GM04503 (cell line): ENCODE measurements at places on chromosomes 2 and 18.
A peak's percentile ranks its signal among the peaks of the same experiment; 100 is the strongest.

DNA sequence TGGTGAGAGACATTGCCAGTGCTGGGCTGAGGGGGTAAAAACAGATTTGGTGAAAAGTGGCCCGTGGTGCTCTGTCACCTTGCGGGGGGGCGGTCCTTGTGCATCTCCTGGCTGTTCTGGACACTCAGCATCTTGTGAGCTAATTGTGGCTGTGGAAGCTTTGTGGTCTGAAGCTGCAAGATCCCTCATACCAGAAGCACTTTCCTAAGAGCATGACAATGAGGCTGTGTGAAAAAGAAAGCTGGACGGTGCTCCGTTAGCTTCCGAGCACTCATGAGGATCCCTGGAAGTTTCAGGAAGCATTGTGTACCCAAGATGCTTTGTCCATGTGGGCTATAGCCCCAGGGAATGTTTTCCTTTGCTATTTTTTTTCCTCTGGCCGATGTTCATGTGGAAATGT, 74.5 kb downstream of the CABLES1 start:
- DNase-seq, result no peak

- no peak for DNase-seq
These were observed 91.4 kb downstream of the MAPK4 start for GRCh38 chr18:50651334-50651733.

DNA sequence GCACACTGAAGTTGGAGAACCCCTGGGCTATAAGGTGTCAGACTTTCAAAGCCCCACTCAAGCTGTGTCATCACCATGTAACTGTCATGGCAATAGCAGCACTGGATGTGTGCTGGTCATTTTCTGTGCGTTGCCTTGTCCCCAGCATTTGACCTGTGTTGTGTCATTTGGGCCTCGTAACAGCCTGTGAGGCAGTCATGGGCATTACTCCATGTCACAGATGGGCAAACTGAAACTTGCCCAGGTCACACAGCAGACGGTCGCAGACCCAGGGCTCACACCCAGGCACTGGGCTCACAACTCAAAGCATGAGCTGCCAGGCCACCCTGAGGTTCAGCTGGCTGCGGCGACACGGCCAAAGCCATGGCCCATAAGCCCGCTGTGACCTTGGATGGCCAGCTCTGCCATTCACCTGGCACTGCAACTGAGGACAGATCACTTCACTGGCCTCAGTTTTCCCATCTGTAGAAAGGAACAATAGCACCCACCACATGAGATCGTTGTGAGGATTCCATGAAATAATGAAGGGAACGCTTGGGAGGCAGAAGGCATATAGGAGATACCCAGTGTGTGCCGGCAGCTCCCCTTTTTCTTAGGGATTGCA, 36.7 kb downstream of the INHBB start:
- DNase-seq, result no peak

DNA sequence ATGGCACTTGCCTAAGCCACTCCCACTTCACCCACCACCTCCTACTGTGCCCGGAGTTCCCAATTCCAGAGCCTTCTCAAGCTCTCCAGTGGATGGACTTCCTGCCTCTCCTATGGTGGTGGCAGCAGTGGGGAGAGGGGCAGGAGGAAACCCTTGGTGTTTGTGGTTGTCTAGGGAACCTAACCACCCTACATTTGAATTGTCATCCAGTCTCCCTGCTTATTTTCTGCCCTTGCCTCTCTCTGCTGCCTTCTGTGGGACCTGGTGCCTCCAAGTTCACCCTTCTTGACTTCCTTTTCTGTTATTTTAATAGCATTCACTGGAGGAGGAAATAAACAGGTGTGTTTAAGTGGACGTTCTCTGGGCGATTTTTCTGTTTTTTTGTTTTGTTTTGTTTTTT, 50.0 kb upstream of the HPCAL1 start:
- DNase-seq, result no peak

GRCh38 chr2:88852753-88853402, 161.4 kb downstream of the RPIA start:
- no peak for DNase-seq

DNA sequence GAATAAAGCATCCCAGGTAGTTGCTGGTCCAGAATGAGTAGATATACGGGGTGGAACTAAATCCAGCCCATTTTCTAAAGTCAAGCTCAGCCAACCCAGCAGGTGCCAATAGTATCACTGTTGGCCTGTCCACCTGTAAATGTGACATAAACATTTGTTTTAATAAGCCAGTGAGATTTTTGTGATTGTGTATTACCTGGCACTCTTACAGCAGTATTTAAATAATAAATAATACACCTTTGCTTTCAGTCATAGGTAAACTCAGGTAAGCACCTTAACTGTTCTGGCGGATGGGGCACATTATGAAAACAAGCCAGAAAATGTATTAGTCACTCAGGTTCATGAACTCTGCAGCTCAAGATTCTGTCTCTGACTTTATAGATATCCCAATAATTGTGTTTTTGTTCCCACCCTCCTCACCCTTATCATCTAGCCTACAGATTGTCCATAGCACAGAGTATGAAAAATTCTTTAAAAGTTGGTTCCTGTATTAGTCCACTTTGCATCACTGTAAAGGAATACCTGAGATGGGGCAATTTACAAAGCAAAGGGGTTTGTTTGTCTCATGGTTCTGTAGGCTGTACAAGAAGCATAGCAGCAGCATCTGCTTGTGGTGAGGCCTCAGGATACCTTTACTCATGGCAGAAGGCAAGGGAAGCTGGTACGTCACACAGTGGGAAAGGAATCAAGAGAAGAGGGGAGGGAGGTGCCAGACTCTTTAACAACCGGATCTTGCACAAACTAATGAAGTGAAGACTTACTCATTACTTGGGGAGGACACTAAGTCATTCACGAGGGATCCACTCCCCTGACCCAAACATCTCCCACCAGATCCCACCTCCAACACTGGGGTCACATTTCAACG, 73.0 kb upstream of the CYRIA start:
- no peak for DNase-seq

DNA sequence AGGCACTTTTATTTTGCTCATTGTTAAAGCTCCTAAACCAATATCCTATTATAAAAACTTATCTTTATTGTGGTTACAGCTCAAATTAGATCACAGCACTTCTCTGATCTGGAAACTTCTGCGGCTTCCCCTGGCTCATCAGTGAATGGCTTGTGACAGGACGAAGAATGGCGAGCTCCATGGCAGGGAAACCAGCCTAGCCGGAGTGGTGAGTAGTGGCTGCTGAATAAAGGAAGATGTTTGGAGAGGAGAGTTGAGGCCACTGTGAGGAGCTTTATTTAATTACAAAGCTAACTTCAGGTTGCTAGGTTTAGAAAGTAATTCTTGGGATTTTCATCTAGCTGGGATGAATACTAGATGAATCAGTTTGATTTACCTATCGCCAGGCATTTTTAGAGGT, 213.5 kb downstream of the CYRIA start:
- DNase-seq, result no peak

DNA sequence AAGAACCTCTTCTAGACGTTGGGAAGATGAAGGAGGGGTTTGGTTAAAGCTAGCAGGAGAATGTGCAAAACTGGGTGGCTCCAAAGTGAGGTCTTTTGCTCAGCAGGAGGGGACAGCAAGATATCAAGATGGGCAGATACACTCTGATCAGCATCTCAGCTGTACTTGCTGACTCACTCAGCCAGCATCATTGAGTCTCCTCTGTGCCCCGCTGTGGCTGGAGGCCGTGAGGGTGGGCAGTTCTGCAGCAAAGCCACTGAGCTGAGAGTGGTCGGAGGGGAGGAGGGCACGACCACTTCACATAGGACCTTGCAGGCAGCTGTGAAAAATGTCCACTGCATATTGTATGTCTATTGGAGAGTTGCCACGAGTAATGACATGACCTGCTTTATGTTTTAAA, 152.0 kb downstream of the CAPN13 start:
- no peak for DNase-seq

GRCh38 chr2:127985026-127985734, 42.7 kb downstream of the SAP130 start:
- no peak for DNase-seq

- no peak for DNase-seq
These were observed 113.0 kb downstream of the TGFA start for GRCh38 chr2:70440621-70441020.

DNA sequence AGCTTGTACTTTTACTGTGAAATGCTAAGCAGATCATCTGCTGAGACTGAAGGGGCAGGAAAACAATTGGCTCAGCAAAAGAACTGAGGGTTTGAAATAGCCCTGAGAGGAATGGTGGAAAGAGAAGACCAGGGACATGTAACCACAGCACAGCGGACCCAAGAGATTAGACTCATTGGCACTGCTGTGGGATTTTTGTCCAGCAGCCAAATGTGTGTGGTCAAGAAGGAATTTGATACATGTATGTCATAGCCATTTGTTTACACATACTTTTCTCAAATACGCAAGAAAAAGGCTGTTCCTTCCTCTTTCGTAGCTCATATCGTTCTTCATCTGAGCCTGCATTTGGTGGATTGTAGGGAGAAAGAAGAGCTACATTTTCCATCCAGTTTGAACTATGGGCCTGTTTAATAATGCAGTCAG, 73.8 kb downstream of the TRABD2A start:
- DNase-seq, result peak; percentile 96

DNA sequence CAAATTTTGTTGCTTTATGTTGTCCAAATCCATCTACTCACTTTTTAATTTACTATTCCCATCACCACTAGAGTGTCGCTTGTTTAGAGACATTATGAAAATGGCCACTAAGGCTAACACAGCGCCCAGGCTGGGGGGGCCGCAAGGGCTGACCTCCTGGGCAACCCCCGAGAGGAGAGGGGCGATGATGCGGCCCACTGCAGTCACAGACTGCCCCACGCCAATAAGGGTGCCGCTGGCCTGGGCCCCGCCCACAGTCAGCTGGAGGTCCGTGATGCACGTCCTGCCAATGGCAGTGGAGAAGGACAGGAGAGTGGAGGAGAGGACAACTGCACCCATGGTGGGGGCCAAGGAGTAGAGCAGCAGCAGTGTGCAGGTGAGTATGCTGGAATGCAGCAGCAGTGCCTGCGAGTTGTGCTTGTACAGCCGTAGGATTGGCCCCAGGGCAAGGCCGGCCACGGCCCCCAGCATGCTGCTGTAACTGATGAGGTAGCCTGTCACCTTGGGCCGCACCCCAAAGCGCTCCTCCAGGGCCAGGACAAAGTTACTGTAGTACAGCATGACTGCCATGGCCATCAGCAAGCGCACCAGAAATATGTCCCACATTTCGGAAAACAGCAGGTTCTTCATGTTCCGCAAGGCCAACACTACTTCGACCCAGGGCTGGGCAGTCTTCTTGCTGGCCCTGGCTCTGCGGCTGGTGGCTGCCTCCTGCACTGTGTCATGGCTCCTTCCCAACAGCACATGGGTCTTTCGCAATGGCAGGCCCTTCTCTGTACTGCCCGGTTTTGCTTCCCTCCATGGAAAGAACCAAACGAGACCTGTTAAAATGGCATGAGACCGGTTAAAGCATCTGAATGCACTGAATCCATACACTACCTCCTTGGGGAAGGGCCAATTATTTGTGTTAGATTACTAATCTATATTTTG, 43.2 kb upstream of the TMEM182 start:
- DNase-seq, result no peak

DNA sequence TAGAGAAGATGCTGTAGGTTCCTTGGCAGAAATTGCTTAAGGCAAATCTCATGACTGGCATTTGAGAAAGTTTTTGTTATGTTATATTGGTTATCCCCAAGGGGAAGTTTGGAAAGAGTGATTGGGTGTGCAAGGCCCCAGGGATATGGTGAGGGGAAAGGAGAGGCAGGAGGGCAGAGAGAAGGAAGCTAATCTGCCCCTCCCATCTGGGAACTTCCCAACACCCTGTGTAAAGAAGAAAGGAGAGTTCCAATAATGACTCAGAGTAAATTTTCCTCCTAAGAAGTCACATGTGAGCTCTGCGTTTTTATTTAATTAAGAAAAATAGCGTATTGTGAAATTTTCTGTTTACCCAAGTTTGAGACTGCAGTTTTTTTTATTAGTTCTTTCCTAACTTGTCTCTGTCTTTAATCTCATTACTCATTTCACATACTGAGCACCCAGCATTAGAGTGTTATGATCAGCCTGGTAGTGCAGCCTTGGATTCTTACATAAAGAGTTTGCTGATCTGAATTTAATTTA, 3.1 kb upstream of the KYNU start:
- DNase-seq, result peak; percentile 69

- DNase-seq, result no peak
These were observed 75.9 kb downstream of the TMEM18 start for GRCh38 chr2:601387-601698.

DNA sequence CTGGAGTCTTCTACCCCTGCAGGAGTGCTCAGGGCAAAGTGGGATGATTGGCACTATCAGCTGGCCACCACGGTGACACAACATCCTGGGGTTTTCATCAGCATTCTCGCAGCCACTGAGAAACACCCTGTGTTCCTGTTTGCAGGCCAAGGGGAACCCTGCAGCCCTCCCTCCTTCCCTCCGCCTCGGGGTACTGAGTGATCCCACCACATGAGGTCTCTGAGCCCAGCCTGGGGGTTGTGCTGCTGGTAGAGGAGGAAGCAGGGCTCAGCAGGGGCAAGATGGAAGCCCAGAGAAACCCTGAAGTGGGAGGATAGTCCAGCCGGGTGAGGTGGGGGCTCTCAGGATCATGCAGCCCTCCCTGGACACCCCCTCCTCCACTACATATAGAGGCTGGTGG, at the start of gene OXER1:
TSS of gene OXER1 (minus strand) at position 40 of the 400 bp plus-strand sequence. CDS start 73 bp downstream, outside the sequence.
- no peak for DNase-seq

DNA sequence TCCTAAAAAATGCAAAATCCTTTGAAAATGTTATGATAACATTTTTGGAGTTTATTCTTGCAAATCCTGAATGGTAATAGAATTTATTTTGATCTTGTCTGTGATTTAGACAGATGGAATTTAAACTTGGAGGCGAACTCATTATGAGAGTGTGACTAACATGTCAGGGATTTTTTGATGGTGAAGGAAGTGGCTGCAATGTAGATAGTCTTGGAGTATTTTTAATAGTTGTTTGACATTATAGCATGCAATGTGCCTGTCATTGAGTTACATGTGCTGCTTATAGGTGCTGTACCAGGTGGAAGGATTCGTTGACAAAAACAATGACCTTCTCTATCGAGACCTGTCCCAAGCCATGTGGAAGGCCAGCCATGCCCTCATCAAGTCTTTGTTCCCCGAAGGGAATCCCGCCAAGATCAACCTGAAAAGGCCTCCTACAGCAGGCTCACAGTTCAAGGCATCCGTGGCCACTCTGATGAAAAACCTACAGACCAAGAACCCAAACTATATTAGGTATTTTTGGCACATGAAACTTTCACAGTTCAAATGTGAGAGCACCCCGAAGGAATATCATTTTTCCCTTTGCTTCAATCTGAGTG, 141.8 kb downstream of the MYO1B start:
- peak; percentile 79 for DNase-seq

DNA sequence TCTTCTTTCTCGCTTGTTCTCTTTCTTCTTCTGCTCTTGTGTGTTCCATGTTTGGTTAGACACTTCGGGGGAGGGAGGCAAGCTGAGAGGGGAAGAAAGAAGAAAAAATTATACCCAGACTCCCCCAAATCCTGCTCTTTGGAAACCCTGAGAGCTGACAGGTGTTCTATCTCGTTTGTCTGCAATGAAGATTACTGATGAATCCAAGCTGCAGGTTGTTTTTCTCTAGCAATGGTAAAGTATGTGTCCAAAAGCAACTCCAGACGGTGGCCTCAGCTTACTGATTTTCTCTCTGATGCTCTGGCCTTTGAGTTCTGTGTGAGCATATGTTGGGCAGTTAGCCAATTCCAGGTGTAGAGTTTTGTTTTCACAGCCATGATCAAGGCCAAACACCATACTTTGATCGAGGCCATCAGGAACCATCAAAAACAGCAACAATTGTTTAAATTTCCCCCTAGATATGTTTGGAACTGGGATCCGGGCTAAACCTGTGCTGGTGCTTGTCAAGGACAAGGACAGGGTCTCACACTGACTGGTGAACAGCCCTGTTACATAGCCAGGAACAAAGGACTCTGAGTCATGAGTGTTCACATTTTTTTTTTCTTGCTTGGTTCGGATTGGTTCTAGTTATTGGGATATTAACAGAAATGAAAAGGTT, 142.0 kb downstream of the PRKCE start:
- no peak for DNase-seq
